ENCODE measurements at places on chromosomes 5 and 9. TPM values are rescaled to one million over a fixed set of nuclear protein-coding genes. Genes with fewer than 3 reads are reported as not detected.

The CDC37L1 gene
- total RNA-seq, result 42.3 TPM

The NOL6 gene
- 13.7 TPM for total RNA-seq

The ANKRD18B gene
- 0.75 TPM for total RNA-seq

The DMRT2 gene
- not detected for total RNA-seq

The SLC28A3 gene
- 0.18 TPM for total RNA-seq

GRCh38 chr5:111453295-111453694 lies 59.0 kb downstream of the STARD4 start:
- DNase-seq, result no peak

- DNase-seq, result peak; percentile 96
Observed at GRCh38 chr9:35071814-35072460, 488 bp downstream of the VCP start.

GRCh38 chr5:6850106-6850432 lies 136.8 kb downstream of the TENT4A start:
- DNase-seq, result no peak

DNA sequence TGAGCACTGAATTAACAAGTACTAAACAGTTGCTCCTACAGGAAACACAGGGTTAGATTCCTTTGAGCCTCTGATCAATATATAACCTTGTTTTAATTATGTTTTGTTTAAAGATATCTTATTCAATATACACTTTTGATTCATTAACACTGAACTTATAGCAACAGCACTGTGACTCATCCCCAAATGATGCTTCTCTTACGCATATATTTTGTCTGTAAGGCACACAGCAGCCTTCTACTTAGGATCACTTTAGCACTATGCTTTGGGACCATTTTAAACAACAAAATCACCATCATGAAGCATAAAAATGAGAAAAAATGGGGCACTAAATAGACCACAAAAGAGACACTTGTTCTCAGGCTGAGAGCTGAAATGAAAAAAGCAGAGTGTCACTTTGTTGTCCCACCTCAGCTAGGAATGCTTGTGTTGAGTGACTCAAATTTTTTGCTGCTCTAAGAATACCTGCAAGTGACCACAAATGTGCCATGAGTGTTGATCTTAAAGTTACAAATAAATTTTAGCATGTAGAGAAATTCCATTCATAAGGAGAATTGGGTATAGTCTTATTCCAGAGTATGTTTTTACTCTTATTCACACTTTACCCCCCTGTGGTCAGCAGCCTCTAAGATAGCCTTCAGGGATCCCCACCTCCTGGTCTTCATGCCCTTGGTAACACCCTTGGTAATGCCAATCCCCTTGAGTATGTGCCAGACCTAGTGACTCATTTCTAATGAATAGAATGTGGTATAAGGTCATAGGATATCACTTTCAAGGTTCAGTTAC lies 252.7 kb upstream of the IL12B start:
- no peak for DNase-seq

GRCh38 chr5:55176176-55176818 lies 3.3 kb upstream of the CDC20B start:
- peak; percentile 59 for DNase-seq

DNA sequence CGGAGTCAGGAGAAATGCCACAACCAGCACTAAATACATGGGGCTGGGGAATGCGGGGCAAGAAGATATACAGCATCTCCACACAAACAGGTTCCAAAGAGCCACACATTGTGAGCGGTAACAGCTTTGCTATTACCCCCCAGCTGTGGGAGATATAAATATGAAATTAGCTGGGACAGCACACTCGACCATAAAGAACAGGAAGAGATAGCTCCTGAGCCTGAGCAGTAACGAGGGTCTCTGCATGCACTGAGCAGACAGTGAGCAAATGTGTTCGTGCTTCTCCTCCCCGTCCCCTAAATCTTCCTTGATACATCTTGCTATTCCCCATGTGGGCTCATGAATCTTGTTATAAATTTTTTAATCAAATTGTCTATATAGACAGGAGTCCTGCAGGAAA lies 53.1 kb downstream of the ADAMTS2 start:
- no peak for DNase-seq

DNA sequence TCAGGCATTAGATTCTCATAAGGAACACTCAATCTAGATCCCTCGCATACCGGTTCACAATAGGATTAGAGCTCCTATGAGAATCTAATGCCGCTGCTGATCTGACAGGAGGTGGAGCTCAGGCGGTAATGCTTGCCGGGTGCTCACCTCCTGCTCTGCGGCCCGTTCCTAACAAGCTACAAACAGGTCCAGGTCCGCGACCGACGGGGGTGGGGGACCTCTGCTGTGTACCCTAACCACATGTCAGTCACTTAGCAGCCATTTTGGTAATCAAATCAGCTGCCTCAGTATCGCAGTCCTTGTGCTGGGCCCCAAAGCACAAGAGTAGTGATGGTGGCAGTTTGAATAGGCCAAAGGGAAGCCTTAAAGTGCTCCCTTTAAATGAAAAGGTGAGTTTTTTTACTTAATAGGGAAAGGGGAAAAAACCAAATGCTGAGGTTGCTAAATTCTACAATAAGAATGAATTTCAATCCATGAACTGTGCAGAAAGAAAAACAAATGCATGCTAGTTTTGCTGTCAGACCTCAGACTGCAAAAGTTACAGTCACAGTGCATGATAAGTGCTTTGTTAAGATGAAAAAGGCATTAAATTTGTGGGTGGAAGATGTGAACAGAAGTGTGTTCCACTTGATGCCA lies 67.0 kb upstream of the TNPO1 start:
- no peak for DNase-seq

DNA sequence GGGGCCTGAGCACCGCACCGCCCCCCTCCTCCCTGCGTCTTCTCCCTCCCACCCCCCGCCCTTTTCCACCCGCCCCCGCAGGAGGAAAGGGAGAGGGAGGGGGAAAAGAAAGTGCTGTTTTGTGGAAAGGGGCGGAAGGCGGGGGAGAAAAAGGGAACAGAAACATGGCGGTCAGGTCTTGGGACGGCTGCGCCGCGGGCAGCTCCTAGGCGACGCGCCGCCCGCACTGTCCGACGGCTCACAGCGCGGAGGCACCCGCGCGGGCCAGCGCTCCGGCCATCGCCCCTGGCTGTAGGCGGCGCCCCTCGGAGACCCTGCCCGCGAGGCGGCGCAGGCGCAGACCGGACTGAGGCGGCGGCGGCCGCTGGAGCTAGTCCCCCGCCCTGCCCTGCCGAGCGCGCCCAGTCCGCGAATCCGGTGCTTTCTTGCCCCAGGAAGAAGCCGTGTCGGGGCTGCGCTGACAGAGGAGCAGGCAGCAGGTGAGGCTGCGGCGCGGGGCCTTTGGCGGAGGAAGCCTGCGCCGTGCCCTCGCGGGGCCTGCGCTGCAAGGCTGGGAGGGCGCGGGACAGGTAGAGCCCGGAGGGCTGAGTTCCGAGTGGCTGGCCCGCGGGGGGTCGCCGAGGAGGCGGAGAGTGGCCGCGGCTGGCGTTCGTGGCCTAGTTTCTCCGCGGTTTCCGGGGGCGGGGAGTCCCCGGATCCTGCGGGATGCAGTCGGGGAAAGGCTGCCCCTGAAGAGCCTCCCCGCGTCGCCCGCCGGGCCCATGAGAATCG lies at the start of gene DENND4C:
DENND4C (plus strand) TSS at position 339 of the 771 bp plus-strand sequence. CDS start 45,482 bp downstream, outside the sequence.
- peak; percentile 90 for DNase-seq

- DNase-seq, result no peak
Observed at GRCh38 chr9:18405240-18405639, 68.7 kb upstream of the ADAMTSL1 start.

GRCh38 chr5:3948838-3949237 lies 353.2 kb downstream of the IRX1 start:
- DNase-seq, result no peak

- peak; percentile 38 for DNase-seq
Observed at GRCh38 chr5:23146183-23146582, 293.0 kb upstream of the CDH12 start.

DNA sequence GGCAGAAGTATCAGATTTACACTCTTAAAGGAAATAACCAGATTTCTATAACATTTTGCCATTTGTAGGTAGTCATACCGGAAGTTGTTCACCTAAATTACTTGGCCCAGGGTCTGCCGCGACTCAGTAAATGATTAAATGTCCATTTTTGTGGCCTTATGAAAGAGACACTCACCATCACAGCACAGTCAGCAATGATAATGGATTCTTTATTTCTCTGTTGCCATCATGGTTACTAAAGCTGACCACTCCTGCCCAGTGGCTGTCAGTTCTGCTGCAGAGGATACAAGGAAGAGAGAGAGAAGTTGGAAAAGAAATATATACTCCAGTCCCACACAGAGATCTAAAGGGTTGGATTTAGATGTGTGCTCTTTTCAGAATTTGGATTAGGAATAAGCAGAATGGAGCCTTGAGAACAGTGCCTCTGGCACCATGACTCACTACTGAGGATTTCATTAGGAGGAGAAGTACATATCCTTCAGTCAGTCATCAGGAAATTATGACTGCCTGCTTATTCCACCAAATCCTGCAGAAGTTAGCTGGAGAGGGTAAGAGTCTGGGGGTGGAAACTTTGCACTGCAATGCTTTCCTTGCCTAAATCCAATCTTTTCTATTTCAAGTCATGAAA lies 72.8 kb upstream of the EFNA5 start:
- no peak for DNase-seq

- no peak for DNase-seq
Observed at GRCh38 chr5:168088410-168089173, 202.9 kb upstream of the WWC1 start.

DNA sequence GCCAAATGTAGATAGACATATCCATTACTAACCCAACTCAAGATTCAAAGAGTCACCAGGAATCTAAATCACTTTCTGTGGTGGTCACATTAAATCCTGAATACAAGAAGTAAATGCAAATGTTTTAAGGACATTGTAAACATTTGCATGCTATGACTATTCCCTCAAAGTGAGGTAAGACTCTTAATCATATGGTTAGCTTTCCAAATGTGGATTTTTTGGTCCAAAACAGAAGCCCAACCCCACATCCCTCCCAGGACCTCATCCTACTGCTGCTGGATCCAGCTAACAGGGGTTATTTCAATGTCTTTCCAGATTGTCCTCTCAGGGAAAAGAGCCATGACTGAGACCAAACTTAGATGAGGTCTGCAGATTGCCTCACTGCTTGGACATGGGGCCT lies 228.1 kb upstream of the PANK3 start:
- no peak for DNase-seq

DNA sequence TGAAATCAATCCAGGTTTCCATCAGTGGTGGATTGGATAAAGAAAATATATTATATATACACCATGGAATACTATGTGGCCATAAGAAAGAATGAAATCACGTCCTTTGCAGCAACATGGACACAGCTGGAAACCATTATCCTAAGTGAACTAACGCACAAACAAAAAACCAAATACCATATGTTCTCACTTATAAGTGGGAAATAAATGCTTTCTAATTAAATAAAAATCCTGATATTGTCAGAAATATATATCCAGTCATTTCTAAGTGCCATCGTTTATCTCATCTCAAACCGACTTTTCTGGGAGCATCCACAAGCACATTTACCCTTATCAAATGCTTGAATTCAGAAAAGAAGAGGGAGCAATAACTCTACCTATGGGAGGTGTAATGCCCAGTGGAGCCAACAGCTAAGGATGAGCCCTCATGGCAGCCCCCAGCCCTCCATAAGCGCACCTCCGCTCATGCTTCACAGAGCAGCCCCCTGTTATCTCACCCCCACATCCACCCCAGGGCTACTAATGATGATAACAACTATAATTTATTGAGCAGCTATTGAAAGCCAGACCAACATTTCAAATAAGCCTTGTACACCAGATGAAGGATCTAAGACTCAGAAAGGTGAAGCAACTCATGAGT lies 101.7 kb upstream of the SPOCK1 start:
- DNase-seq, result no peak

DNA sequence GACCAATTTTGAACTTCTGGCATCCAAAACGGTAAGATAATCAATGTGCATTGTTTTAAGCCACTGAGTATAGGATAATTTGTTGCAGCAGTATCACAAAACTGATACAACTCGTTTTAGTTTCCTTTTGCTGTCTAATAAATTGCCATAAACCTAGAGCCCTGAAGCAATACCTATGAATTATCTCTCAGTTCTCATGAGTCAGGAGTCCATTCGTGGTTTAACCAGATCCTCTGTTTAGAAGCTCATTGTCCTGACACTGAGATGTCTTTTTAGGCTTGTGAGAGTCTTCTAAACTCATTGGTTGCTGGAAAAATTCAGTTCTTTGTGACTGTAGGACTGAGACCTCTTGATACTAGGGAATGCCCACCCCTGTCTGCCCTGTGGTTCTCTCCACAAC lies 262.9 kb downstream of the SEMA5A start:
- DNase-seq, result no peak

- no peak for DNase-seq
Observed at GRCh38 chr9:74120061-74120460, 377.1 kb upstream of the RORB start.

GRCh38 chr9:85246541-85246940 lies 495.2 kb downstream of the AGTPBP1 start:
- no peak for DNase-seq

DNA sequence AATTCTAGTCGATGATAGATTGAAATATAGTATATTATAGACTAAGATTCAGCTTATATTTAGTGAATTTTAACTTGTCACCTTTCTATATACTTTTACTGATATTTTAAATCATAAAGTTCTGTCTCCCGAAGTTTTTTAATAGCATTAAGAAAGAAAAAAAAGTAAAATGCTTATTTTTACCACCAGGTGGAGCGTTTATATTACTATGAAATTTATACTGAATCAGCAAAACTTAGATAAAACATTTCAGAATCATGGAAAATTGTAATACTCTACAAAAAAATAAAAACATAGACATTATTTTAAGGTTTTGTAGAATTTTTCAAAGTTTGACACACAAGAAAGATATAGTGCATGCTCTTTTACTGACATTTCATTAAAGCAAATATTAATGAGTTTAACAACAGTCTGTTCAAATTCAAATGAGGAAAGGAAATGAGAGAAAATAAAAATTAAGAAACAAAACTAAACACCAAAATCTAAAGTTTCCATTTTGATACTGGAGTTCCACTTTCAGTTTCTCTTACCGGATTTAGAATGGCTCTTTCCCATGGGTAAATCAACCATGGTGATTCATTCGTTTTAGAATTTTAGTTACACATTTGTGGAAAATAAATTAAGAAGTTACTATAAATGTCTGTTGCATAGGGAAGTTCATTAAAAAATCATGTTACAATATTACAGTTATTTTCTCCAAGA lies 1035.3 kb downstream of the CDH12 start:
- no peak for DNase-seq

- no peak for DNase-seq
Observed at GRCh38 chr5:82821846-82822633, 255.2 kb downstream of the TMEM167A start.

- DNase-seq, result peak; percentile 43
Observed at GRCh38 chr5:160230686-160231527, 1.6 kb downstream of the FABP6 start.

All from right cardiac atrium (tissue), 5 donors.